ENCODE measurements at places on chromosomes 7 and 10. TPM values are rescaled to one million over a fixed set of nuclear protein-coding genes. Genes with fewer than 3 reads are reported as not detected.

TTYH3 gene
- 31.7 TPM for total RNA-seq

DNA sequence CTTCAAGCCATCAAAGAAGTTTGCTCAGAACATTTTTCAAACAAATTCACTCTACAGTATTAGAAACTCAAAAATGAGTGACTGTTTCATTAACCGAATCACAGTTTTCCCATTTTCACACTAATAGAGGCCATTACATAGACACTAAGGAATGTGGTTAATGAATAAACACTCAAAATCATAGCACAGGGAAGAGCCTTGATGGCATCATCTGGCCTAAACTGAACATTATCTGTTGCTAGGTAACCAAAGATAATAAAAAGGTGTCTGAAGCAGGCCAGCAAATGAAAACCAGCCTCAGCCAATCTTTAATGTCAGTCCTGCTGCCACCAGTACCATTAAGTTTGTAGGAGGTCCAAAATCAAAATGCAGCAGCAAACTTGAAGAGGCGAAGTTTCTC is 492.4 kb upstream of the STEAP1 start:
- no peak overlapping the region for H3K4me3 ChIP-seq
- DNase-seq, result no peak
- no peaks in the 10 kb centered on the region for H3K4me1 ChIP-seq

GRCh38 chr7:73557397-73558257 is at the start of gene BCL7B:
Gene BCL7B, minus strand, starts transcription at chr7:73557690. Its CDS starts 112 bp downstream, at chr7:73557578.
- peak within 1 kb of the TSS; percentile 98 for H3K27ac ChIP-seq
- H3K4me1 ChIP-seq, result peaks cover 40% of the 10 kb centered on the region
- peaks cover 11% of the 10 kb centered on the region for H3K36me3 ChIP-seq
- DNase-seq, result peak; percentile 81
- peak within 1 kb of the TSS; percentile 97 for H3K4me3 ChIP-seq
- H3K27me3 ChIP-seq, result no peaks in the 10 kb centered on the region

GRCh38 chr10:111599943-111600342 is 523.1 kb downstream of the ADRA2A start:
- H3K4me1 ChIP-seq, result no peaks in the 10 kb centered on the region
- H3K27ac ChIP-seq, result no peak overlapping the region
- DNase-seq, result no peak
- H3K4me3 ChIP-seq, result no peak overlapping the region
- H3K36me3 ChIP-seq, result no peaks in the 10 kb centered on the region
- H3K27me3 ChIP-seq, result no peaks in the 10 kb centered on the region

GRCh38 chr10:111118758-111119157 is 41.9 kb downstream of the ADRA2A start:
- no peak overlapping the region for H3K27ac ChIP-seq
- H3K4me1 ChIP-seq, result peaks cover 6% of the 10 kb centered on the region
- H3K4me3 ChIP-seq, result no peak overlapping the region
